ENCODE measurements at places on chromosomes 6 and 20. TPM values are rescaled to one million over a fixed set of nuclear protein-coding genes. Genes with fewer than 3 reads are reported as not detected.

DNA sequence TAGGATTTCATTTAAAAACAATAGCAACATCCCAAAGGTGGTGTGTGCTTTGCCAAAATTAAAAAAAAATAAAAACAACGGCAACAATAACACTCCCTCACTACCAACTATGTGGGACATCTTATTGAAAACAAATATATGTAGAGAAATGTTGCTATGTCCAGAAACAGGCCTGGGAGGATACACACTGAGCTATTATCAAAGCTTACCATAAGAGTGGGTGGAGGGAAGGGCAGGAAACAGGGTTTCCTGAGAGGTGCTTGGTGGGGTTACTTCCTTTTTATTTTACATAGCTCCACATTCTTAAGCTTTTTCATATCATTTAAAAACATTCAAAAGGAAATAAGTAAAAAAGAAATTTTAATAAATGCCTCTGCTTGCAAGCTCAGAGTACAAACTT lies 150.0 kb upstream of the RIPOR2 start:
- H3K4me3 ChIP-seq, result no peak overlapping the region
- no peaks in the 10 kb centered on the region for H3K4me1 ChIP-seq
- no peak for DNase-seq
- no peaks in the 10 kb centered on the region for H3K27me3 ChIP-seq

DNA sequence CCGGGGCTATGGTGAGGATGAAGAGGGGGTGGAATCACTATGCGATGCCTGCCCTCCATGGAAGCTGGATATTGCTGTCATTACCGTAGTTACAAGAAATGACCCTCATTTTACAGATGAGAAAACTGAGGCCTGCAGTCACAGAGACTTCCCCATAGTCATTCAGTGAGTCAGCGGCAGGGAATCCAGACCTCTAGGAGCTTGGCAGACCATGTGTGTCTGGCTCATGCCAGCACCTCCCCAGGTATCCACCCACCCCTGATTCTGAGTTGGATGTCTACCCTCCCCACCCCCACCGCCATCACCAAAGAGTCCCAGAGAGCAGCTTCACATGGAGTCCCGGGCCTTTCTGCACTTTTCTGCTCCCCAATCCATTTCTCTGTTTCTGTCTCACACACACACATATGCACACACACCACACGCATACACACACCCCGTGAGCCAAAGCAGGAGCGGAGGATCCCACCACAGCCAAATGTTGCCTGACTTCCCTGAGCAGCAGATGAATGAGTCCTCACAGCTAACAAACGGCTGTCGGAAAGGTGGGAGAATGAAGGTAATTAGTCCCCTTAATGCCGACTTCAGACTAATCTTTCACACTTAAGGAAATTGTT lies 24.8 kb downstream of the CDH22 start:
- H3K27ac ChIP-seq, result no peak overlapping the region
- DNase-seq, result no peak
- no peaks in the 10 kb centered on the region for H3K36me3 ChIP-seq
- no peaks in the 10 kb centered on the region for H3K27me3 ChIP-seq
- no peaks in the 10 kb centered on the region for H3K4me1 ChIP-seq

DNA sequence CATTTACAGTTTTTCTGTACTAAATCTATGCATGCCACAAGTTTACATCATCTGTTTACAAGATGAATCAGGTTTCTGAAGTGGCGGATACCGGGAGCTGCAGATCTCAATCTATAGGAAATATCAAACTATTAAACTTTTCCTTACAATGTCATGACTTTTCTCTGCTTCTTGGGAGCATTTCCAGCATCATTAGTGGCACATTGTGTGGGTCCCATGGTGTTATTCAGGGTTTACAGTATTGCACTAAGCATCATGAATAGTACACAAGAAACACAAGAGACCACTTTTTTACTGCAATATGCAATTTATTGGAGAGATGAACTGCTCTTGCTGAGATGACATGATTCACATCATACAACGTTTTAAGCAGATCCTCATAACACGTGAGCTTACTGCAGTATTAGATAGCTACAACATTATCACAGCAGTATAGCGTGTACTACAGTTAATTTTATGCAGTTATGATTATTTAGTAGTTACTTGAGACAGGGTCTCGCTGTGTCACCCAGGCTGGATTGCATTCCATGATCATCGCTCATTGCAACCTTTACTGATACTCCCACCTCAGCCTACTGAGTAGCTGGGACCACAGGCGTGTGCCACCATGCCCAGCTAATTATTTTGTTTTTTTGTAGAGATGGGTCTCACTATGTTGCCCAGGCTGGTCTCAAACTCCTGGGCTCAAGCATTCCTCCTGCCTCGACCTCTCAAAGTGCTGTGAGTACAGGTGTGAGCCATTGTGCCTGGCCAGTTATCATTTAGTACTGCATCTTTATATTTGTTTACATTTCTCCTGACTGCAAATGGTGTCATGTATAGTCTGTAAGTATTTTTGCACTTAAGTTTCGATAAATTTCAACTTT lies 18.4 kb downstream of the BLTP3A start:
- no peaks in the 10 kb centered on the region for H3K36me3 ChIP-seq
- no peak overlapping the region for H3K4me3 ChIP-seq
- no peak for DNase-seq

DNA sequence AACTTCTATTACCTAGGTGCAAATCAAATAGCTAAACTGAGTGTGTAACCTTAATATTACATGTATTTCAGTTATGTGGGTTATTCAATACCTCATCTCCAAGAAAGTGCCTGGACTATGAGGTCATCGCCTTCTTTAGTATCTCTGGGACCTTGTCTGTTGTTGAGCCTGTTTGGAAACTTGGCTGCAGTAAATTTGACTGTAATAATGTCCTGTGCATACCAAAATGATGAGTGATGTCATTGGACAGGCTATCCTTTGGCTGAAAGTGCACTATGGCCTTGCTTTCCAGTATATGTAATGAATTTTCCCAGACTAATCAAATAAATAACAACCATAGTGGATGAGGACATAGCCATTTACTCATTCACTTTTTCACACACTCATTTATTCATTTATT lies 455.1 kb downstream of the ADGRB3 start:
- H3K27ac ChIP-seq, result no peak overlapping the region
- H3K4me1 ChIP-seq, result no peaks in the 10 kb centered on the region
- no peaks in the 10 kb centered on the region for H3K27me3 ChIP-seq
- H3K36me3 ChIP-seq, result no peaks in the 10 kb centered on the region
- no peak overlapping the region for H3K4me3 ChIP-seq
- DNase-seq, result no peak

DNA sequence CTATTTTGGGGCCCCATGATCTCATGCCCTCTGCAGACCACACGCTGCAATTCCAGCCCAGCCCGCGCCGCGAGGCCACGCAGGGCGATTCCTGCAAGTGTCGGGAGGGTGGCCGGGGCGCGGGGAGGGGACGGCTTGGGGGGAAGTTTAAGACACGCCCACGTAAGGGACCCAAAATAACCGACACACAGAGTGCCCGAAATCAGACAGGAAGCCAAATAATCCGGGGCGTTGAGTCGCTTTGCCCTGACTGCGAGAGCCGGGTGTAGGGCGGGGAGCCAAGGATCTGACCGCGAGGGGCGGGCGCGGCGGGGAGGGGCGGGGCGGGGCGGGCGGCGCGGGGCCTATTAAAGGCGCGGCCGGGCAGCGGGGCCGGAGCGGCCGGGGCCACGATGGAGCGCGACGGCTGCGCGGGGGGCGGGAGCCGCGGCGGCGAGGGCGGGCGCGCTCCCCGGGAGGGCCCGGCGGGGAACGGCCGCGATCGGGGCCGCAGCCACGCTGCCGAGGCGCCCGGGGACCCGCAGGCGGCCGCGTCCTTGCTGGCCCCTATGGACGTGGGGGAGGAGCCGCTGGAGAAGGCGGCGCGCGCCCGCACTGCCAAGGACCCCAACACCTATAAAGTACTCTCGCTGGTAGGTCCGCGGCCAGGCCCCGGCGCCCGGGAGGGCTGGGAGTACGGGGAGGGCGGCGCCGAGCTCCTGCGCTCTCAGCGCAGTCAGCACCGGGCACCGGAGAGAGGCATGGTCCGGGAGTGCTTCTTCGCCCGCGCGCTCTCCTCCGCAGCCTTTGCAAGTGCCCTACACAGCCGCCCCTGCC lies at the start of gene ENPP1:
ENPP1 (plus strand) TSS at position 377 of the 816 bp plus-strand sequence; CDS start at position 393, 16 bp downstream.
- H3K4me3 ChIP-seq, result peak within 1 kb of the TSS; percentile 83
- H3K4me1 ChIP-seq, result peaks cover 12% of the 10 kb centered on the region
- H3K27ac ChIP-seq, result peak within 1 kb of the TSS; percentile 34
- no peaks in the 10 kb centered on the region for H3K36me3 ChIP-seq
- peak; percentile 41 for DNase-seq
- no peaks in the 10 kb centered on the region for H3K27me3 ChIP-seq

DNA sequence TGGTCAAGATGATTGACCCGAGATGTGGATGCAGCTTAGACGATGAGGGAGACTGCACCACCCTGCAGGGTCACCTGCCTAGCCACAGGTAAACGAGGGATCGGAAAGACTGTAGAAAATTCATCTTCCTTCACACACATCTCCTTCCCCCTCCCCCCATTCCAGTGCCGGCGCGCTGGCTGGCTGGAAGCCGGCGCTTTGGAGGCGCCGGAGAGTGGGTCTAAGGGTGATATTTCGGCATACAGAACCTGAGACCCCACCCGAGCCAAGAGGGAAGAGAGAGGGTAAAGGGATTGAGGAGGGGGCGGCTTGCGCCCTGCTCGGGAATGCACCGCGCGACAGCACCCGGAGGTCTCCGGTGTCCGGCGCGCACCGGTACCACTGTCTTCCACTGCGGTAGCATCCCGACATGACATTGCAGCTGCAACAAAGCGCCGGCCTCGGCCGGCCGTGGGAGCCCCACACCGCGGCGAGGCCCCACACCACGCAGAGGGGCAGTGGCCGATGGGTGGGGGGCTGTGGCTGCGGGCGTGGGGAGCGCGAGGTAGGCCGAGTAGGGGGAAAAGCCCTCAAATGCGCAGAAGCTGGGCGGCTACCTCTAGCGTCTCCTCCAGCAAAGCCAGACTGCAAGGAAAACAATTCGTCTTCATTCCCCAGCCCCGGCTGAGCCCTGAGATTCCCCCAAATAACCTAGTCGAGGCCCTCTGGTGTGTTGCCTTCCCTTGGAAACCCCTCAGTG lies 984 bp downstream of the TNFRSF21 start:
- H3K27ac ChIP-seq, result peak overlapping the region; percentile 71
- H3K27me3 ChIP-seq, result no peaks in the 10 kb centered on the region
- H3K4me3 ChIP-seq, result peak overlapping the region; percentile 49
- peaks cover 11% of the 10 kb centered on the region for H3K4me1 ChIP-seq
- DNase-seq, result no peak

DNA sequence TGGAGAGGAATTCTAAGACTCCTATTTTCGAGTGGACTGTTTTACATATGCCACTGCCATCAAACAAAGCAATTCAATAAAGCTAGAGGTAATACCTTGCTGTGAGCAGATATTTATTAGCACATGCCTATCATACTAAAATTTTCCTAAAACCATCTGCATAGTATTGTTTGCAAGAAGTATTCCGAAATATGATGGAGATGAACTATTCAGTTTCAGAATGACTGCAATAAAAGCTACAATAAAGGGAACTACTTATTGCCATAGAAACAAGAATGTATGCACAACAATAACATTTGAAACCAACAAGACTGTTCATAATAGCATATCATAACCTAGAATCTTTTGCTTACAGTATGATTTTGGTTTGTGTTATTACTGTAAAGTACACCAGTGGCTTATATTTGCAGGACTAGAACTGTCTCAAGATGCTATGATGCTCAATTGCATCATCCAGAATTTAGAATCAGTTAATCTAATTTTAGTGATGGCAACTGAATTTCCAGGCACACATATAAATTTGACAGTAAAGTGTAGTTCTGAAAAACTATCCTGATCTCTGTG lies 144.3 kb downstream of the GRIK2 start:
- H3K4me1 ChIP-seq, result no peaks in the 10 kb centered on the region
- no peak for DNase-seq
- H3K27ac ChIP-seq, result no peak overlapping the region
- no peaks in the 10 kb centered on the region for H3K27me3 ChIP-seq

DNA sequence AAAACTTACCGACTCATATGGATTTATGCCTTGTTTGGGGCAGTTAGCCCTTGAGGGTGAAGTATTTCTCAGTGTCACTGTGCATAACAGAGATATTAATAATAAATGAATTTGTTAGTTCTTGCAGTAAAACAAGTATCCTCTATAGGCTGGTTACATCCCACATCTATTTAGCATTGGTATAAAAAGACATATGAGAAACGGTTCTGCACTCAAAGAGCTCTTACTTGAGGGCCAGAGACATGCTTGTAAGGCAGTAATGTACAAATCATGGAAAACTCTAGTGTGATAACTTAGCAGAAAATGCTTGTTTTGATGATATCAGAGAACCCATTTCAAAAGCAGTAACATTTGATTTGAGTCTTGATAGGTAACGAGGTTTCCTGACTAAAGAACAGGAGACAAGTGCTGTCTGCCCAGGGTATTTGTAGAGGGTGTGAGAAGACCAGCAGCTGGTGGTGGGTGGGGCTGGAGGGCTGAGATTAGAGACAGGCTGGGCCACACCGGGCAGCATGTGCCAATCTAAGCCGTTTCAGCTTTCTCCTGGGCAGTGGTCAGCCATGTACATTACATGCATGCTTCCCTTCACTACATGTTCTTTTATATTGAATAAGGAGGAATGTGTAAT lies 46.3 kb downstream of the TULP4 start:
- H3K27me3 ChIP-seq, result no peaks in the 10 kb centered on the region
- H3K36me3 ChIP-seq, result no peaks in the 10 kb centered on the region
- DNase-seq, result no peak

TMEM217 gene
- 0.39 TPM for total RNA-seq

GRCh38 chr20:17460119-17460518 lies 71.1 kb downstream of the BFSP1 start:
- no peaks in the 10 kb centered on the region for H3K4me1 ChIP-seq
- no peak overlapping the region for H3K27ac ChIP-seq
- no peak overlapping the region for H3K4me3 ChIP-seq
- no peak for DNase-seq
- H3K36me3 ChIP-seq, result no peaks in the 10 kb centered on the region
- no peaks in the 10 kb centered on the region for H3K27me3 ChIP-seq

- H3K4me3 ChIP-seq, result no peak overlapping the region
- no peaks in the 10 kb centered on the region for H3K4me1 ChIP-seq
- H3K36me3 ChIP-seq, result no peaks in the 10 kb centered on the region
- no peak for DNase-seq
Measured at GRCh38 chr6:43263314-43264178, 20.3 kb downstream of the TTBK1 start.

Measured in tibial nerve (tissue), 4 donors.